ENCODE measurements at places on chromosomes 7 and 10.
A peak's percentile ranks its signal among the peaks of the same experiment; 100 is the strongest.

DNA sequence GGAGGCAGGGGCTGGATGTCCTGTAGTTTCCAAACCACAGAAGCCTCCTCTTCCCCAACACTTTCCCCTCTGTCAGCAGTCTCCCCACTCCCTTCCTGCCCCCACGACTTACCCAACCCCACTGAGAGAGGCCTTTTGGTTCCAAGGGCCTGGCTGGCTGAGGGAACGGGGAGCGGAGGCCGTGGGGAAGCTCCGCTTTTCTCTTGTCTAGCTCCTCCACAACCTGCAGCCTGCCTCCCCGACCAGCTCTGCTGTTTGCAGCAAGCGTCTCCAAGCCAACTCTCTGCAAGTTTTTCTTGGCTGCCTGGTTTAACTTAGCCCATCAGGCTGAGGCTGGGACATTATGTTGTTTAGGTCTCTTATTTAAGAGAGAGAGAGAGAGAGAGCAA lies 126.8 kb downstream of the NEURL1 start:
- no peak for DNase-seq

DNA sequence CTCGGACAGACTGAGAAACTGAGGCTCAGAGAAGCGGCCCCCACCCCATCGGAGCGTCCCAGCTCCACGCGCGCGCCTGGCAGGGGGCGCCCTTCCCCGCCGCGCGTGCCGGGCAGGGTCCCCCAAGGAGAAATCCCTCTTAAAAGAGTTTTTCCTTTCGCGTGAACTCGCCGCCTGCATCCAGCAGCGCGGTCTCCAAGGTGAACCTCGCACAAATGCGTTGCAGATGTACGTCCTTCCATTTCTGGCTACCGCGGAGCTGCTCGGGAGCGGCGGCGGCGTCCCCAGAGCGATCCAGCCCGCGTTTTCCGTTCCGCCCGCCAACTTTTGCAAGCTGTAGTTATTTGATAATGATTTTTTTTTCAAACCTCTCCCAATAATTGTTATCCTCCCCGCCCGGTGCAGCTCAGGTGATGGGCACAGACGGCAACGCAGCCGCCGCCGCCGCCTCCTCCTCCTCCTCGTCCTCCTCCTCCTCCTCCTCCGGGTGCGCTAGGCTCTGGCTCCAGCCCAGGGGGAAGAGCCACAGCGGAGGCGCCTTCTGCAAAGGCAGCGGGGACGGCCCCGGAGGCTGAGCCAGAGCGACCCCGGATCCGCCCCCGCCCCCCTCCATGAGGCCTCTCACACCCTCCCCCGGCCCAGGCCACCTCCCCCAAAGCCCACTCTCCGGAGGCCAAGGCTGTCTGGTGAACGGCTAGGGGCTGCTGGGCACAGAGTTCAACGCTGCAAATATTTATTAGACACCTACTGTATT lies 74.0 kb upstream of the CUX1 start:
- peak; percentile 92 for DNase-seq

- DNase-seq, result peak; percentile 72
Measured at GRCh38 chr7:29408841-29409243, 154.8 kb upstream of the PRR15 start.

- DNase-seq, result no peak
Measured at GRCh38 chr10:44024356-44025116, 360.4 kb downstream of the CXCL12 start.

DNA sequence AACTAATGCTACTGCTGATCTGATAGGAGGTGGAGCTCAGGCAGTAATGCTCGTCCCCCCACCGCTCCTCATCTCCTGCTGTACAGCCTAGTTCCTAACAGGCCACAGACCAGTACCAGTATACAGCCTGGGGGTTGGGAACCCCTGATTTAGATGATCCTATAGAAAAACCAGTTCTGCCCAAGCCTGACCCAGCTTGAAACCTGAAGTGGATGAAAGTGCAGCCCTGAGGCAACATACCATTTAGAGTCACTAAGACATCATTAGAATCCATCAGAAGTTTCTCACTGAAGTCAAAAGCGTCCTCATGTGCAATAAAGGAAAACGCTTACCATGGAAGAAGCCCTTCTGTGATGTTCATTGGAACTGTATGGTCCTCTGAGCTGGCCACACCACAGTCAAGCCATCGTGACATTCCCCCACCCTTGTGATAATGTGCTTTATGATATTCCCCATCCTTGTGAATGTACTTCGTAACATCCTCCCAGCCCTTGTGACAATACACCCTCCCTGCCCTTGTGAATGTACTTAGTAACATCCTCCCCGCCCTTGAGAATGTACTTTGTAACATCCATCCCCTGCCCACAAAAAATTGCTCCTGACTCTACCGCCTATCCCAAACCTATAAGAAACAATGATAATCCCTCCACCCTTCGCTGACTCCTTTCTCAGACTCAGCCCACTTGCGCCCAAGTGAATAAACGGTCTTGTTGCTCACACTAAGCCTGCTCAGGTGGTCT lies 65.9 kb upstream of the HECTD2 start:
- no peak for DNase-seq

DNA sequence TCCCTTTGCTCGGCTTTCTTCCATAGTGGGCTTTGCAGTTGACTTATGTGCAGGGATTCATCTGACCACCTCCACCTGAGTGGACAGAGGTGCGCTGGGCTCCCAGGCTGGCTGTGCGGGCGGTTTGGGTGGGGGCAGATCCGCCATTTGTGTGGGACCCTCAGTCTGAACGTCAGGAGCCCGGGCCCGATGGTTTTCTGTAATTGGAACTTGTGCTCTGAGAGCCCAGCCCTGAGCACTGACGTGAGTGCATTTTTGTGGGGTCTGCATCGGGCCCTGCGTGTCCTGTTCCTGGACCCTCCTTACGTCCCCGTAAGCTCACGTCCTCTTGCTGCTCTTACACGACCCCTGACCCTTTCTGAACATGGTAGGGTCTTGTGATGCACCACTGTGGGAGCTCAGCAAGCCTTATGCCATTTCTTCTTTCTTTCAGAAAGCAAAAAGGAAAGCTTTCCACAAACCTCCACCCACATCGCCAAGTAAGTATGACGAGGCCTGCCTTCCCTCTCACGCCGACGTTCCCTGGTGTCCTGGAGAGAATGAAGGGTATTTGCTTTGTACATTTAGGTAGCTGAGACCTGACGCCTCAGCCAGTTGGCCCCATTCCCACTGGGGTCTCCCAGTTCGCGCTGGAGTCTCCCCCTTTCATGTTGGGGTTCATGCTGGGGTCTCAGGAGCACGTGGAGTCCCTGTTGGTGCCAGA lies 9.9 kb downstream of the IQCE start:
- DNase-seq, result no peak

DNA sequence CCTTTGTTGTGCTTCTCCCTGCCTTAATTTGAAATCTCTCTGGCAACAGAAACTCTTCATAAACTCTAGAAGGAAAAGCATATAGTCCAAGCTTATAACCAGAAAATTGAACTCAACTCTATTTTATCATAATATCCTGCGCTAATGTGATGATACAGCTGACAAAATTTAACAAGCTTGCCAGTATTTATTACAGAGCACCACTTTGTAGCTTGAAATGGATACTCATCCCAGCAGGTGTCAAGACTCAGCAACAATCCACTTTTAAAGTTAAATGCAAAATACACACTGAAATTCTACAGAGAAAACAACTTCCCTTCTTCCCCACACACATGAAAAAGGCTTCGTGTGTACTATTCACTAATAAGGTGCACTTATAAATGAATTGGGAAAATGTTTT lies 228.9 kb downstream of the AGMO start:
- DNase-seq, result no peak

GRCh38 chr10:78865931-78866717 lies 202.6 kb upstream of the ZMIZ1 start:
- no peak for DNase-seq

- no peak for DNase-seq
Measured at GRCh38 chr7:149884541-149884940, 10.8 kb downstream of the ATP6V0E2 start.

DNA sequence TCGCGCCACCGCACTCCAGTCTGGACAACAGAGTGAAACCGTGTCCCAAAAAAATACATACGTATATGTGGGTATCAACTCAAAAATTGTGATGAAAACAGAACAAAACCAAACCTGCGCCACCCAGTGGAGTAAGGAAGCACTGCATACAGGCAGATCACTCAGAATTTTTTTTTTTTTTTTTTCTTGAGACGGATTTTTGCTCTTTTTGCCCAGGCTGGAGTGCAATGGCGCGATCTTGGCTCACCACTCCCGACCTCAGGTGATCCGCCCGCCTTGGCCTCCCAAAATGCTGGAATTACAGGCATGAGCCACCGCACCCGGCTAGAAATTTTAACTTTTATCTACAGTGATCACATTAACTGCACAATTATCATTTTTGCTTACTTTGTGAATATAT lies 9.1 kb upstream of the TMEM236 start:
- DNase-seq, result peak; percentile 81

GRCh38 chr10:104127411-104127810 lies 5.4 kb downstream of the SFR1 start:
- DNase-seq, result peak; percentile 79

DNA sequence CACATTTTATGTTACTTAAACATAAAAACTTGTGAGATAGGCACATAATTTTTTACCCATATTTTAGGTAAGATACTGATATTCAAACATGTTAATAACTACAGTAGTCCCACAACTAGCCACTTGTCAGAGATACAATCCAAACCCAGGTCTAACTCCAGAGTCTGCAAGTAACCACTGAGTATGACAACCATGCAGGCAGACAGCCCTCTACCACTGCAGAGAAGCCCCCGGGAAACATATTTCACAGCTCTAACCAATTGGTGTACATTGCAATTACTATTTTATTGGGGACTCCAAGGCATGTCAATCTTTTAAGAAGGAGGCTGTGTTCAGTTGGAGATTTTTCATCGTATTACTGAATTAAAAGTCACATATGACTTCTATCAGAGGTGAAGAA lies 107.2 kb upstream of the FAM133B start:
- DNase-seq, result no peak

GRCh38 chr7:96685755-96686154 lies 23.9 kb downstream of the SEM1 start:
- no peak for DNase-seq

DNA sequence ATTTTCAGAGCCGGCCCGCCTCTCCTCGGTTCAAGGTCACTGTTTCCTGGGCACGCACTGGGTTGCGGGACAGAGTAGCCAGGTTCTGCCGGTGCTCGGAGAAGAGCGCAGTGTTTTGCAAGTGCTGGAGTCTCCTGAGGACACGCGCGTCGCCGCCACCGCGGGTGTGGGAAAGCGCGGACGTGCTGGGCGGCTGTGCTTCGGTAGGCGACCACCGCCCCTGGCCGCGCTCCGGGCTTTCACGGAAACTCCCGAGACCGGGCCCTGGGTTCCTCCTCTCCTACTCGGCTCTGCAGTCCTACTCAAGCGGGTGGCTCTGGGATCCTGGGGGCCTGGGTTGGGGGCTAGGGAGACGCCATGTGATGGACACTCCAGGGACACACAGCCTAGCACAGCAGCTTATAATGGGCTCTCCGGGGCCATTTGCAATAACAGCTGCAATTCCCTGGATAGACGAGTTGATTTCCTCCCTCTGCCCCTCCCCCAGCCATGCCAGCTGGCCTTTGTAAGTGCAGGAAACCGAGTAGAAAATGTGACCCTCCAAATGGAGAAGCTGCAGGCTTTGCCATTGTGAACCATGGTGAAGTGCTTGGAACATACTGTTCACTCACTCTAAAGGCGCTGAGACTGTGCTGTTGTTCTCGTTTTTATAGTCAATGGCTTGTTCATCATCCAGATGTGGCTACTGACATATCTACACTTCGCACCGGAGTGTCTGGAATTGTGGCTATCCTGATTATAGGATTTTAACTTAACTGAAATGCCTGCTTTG lies 2.1 kb downstream of the FRAT1 start:
- DNase-seq, result peak; percentile 41

- DNase-seq, result no peak
Measured at GRCh38 chr10:58412502-58412961, 27.3 kb downstream of the TFAM start.

- no peak for DNase-seq
Measured at GRCh38 chr7:114943530-114943929, 21.6 kb downstream of the MDFIC start.

- DNase-seq, result no peak
Measured at GRCh38 chr10:115049318-115049717, 43.8 kb upstream of the ATRNL1 start.

- no peak for DNase-seq
Measured at GRCh38 chr7:114924038-114924712, 2.3 kb downstream of the MDFIC start.

- no peak for DNase-seq
Measured at GRCh38 chr7:151173386-151174245, 6.1 kb upstream of the GBX1 start.

GRCh38 chr10:86941991-86942421 lies 15.4 kb downstream of the MMRN2 start:
- no peak for DNase-seq

DNA sequence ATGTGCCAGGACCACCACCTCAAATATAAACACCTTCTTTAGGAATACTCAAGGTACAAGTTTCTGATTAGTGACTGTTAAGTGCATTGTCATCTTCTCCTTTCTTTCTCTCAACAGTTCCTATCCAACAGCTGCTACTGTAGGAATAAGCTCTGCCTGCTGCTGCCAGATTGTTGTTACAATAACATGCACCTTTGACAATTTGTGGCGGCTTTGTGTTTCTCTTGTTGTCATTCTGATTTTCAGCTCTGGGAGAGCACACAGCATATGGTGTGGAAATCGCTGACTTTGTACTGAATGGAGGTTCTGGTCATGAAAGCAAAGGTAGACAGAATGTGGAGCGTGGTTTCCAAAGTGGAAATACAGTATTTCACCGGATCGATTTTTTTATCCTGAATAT lies 182.8 kb downstream of the SEC23IP start:
- no peak for DNase-seq

DNA sequence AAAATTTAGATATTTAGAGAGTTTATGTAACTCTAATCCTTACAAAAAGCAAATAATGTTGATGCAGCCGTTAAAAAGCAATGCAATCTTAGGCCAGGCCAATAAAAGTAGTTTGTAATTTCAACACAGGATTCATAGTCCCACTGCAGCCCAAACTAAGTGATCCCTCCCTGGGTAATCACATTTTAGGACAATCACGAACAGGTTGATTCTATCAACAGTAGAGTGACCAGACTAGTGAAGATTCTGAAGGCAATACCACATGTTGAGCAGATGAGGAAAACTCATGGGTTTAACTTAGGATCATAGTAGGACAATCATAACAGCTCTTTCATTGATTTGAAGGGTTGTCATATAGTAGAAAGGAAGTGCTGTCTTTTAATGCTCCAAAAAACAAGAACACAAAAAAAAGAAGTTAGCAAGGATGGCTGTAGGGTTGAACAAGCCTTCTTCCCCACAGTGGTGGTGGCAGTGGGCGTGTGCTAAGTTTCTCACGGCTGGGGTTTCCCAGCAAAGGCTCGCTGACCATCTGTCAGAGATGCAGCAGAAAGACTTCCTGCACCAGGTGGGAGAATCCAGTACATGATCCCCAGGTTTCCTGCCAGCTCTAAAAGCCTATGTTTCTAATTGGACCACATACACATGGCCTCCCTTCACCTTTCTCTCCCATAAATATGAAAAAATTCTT lies 212.2 kb downstream of the CHRM2 start:
- no peak for DNase-seq

GRCh38 chr7:16417906-16418305 lies 3.4 kb downstream of the CRPPA start:
- DNase-seq, result peak; percentile 44

Data from hematopoietic multipotent progenitor cell treated with erythropoietin and hydrocortisone succinate and interleukin-3 and kit ligand, for 8 days (in vitro differentiated cells).